ENCODE measurements at places on chromosomes 3 and 15.

DNA sequence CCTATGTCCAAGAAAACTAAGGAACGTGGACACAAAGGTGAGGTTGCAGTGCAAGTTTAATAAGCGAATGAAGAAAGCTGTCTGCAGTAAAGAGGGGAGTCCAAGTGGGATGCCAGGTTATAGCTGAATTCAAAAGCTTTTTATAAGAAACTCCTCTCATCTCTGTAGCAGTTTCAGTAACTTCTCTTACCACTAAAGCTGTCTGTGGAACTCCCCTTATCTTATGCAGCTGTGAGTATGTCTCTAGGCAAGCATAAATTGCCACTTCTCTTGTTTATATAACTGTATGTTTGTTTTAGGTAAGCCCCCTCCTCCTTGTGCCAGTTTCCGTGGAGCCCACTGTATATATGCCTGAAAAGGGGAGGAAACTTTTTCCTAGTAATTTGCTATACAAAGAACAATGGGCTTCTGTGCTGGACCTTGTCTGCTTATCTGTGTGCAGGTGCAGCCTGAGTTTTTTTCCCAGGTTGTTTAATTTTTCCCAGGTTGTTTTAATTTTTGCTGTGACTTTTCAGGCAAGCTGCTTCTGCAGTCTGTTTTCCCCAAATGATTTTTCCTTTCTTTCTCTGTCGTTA, 875.1 kb upstream of the EPHA6 start:
- no peak for DNase-seq

GRCh38 chr3:50296721-50297383, 2.4 kb downstream of the HYAL3 start:
- no peak for DNase-seq

DNA sequence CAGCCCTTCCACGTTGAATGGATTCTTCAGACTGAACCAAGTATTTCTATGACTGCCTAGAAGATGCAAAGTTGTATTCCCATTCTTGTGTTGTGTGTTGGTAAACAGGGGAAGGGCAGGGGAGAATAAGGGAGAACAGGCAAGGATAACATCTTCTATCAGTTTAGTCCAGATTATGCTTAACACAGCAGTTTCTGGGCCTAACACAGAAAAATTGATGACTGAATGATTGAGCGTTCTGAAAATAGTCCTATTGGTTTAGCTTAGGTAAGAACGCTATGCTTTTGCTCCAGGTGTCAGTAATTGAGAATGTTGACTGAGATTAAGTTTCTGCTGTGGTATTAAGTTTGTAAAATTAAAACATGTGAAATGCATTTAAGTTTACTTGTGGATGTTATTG, 8.6 kb downstream of the FOXB1 start:
- DNase-seq = no peak

GRCh38 chr3:18892047-18892446, 256.3 kb upstream of the KCNH8 start:
- no peak for DNase-seq

DNA sequence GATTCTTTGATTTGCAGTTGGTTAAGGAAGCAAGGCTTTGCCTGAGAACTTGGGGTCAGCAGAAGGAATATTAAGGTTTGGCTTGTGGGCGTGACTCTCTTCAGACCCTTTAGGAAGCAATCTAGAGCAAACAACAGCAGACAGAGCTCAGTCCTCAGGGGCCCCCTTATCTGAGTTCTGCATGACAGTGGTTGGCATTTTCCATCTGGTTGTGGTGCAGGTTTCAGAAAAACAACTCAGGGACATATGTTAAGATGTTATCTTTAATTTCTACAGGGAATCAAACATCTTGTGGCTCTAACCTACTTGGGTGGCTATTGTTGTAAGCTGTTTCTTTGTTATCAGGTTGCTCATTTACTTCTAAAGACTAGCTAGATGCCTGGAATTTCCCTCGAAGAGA, 141.4 kb downstream of the VPS8 start:
- DNase-seq = no peak

DNA sequence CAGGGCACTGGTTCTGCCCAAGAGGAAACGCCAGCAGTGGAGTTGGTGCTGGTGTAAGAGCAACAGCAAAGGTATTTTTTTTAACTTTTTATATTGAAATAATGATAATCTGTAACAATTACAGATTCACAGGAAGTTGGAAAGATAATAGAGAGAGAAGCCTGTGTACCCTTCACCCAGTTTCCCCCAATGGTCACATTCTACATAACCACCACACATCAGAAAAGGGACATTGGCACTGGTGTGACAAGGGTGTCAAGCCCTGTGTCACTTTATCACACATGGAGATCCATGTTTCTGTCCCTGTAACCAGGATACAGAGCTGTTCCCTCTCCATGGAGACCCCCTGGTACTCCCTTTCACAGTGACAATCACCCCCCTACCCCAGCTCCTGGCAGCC, 9.1 kb upstream of the PLXNA1 start:
- DNase-seq = no peak

DNA sequence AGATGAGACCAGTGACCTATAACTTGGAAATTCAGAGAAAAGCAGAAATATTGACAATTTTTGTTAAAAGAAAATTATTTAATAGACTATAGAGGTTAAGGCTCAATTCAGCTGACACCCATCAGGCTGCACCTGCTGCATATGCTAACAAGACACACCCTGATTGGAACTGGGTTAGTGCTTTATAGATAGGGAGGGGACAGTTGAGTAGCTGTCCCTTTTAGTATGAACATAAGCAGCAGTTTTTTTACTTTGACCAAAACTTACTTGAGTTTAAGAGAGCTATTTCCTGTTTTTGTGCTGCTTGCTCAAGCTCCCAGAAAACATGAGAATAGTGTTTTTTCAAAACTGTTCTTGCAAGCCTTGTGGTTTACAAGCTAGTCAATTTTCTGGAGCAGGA, 292.6 kb downstream of the LRRC3B start:
- DNase-seq = no peak
